ENCODE measurements at places on chromosomes 1 and 21.

- H3K27me3 ChIP-seq: no peaks in the 10 kb centered on the region
- no peaks in the 10 kb centered on the region for H3K4me1 ChIP-seq
- no peaks in the 10 kb centered on the region for H3K36me3 ChIP-seq
- H3K27ac ChIP-seq: no peak overlapping the region
- no peak for DNase-seq
Observed at GRCh38 chr1:183726825-183727224, 73.7 kb upstream of the APOBEC4 start.

DNA sequence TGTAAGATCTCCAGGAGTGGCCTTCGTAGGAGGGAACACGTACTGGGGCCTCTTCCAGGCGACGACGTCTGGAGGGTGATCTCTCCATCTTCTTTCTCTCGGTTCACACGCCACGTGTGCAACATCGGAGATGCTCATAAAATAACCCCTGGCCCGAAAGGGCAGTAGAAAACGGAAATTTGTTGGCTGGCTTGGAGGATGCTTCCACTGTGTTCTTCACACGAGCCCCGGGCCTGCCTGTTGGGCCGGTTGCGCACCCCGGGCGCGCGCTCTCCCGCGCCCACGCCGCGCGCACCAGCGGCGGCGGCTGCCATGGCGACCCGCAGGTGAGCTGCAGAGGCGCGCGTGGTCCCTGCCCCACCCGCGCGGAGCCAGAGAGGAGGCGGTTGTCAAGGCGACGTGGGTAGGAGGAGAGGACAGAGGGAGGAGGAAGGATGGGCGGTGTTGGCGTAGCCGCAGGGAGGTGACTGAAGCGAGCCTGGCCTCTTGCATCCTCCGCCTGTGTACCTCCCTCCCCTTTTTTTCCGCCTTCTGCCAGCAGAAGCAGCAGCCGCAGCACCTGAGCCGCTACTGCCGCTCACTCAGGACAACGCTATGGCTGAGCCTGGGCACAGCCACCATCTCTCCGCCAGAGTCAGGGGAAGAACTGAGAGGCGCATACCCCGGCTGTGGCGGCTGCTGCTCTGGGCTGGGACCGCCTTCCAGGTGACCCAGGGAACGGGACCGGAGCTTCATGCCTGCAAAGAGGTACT is at the start of gene ELAPOR1:
Gene ELAPOR1, plus strand, starts transcription at position 526 of the 752 bp plus-strand sequence. Its CDS starts 69 bp downstream, at position 595.
- peak; percentile 88 for DNase-seq
- peaks cover 2% of the 10 kb centered on the region for H3K27me3 ChIP-seq
- peak within 1 kb of the TSS; percentile 77 for H3K4me3 ChIP-seq
- H3K36me3 ChIP-seq: no peaks in the 10 kb centered on the region
- H3K27ac ChIP-seq: peak within 1 kb of the TSS; percentile 62
- peaks cover 46% of the 10 kb centered on the region for H3K4me1 ChIP-seq

DNA sequence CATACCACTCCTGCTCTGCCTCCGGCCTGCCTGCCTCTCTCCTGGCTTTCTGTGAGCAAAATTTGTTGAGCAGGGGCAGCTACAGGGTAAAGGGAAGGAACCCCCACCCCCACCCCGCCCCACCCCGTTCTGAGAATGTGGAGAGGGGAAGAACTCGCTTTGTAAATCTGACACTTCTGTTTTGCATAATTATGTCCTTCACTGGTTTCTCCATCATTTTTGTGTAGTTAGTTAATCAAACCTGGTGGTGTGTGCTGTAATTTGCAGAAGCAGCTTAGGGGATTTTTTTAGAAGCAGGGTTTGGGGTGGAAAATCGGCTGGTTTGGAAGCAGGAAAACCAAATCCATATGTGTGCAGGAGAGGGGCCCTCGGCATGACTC is 58.1 kb upstream of the TMEM51 start:
- no peak for DNase-seq
- H3K36me3 ChIP-seq: no peaks in the 10 kb centered on the region
- peaks cover 16% of the 10 kb centered on the region for H3K27me3 ChIP-seq
- H3K4me1 ChIP-seq: peaks cover 5% of the 10 kb centered on the region

GRCh38 chr1:16088996-16089395 is 15.5 kb upstream of the FAM131C start:
- H3K4me3 ChIP-seq: no peak overlapping the region
- H3K27me3 ChIP-seq: no peaks in the 10 kb centered on the region
- H3K27ac ChIP-seq: no peak overlapping the region
- no peaks in the 10 kb centered on the region for H3K4me1 ChIP-seq

GRCh38 chr1:9352377-9353134 is 59.9 kb downstream of the SPSB1 start:
- no peak for DNase-seq
- no peak overlapping the region for H3K4me3 ChIP-seq
- H3K27me3 ChIP-seq: no peaks in the 10 kb centered on the region
- H3K36me3 ChIP-seq: no peaks in the 10 kb centered on the region

- H3K27ac ChIP-seq: no peak overlapping the region
- DNase-seq: no peak
- H3K36me3 ChIP-seq: no peaks in the 10 kb centered on the region
- no peaks in the 10 kb centered on the region for H3K27me3 ChIP-seq
- no peak overlapping the region for H3K4me3 ChIP-seq
Observed at GRCh38 chr1:239633432-239633831, 247.1 kb downstream of the CHRM3 start.

- H3K4me3 ChIP-seq: no peak overlapping the region
- H3K36me3 ChIP-seq: no peaks in the 10 kb centered on the region
- H3K27ac ChIP-seq: no peak overlapping the region
- DNase-seq: no peak
Observed at GRCh38 chr1:87706779-87707228, 378.1 kb downstream of the LMO4 start.
